ENCODE measurements at places on chromosomes 1 and 21.

DNA sequence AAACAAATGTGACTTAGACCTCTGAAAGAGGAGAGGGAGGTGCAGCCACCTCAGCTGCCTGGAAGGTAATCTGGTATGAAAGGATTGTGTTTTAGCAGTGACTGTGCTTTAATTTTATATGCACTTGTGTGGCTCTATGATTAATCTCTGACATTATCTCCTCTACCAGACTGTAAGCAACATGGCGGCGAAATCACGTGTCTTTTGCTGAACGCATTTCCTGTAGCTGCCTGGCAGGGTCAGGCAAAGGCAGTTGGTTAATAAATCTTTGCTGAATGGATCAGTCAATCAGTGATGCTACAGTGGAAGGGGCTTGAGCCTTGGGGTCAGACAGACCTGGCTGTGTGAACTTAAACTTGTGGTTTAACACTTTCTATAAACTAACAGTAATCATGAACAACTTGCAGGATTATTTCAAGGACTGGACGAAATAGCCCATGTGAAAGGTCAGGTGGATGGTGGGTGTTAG, 96.9 kb downstream of the ADSS2 start:
- H3K27me3 ChIP-seq = no peaks in the 10 kb centered on the region
- no peak overlapping the region for H3K4me3 ChIP-seq
- H3K36me3 ChIP-seq = no peaks in the 10 kb centered on the region

GRCh38 chr1:199336745-199337640, 690.5 kb upstream of the NR5A2 start:
- H3K27me3 ChIP-seq = no peaks in the 10 kb centered on the region
- no peak overlapping the region for H3K4me3 ChIP-seq
- no peak overlapping the region for H3K27ac ChIP-seq
- no peaks in the 10 kb centered on the region for H3K36me3 ChIP-seq

GRCh38 chr1:27004471-27005165, 8.0 kb downstream of the TENT5B start:
- no peak overlapping the region for H3K27ac ChIP-seq
- no peak overlapping the region for H3K4me3 ChIP-seq
- no peaks in the 10 kb centered on the region for H3K4me1 ChIP-seq
- H3K27me3 ChIP-seq = no peaks in the 10 kb centered on the region

DNA sequence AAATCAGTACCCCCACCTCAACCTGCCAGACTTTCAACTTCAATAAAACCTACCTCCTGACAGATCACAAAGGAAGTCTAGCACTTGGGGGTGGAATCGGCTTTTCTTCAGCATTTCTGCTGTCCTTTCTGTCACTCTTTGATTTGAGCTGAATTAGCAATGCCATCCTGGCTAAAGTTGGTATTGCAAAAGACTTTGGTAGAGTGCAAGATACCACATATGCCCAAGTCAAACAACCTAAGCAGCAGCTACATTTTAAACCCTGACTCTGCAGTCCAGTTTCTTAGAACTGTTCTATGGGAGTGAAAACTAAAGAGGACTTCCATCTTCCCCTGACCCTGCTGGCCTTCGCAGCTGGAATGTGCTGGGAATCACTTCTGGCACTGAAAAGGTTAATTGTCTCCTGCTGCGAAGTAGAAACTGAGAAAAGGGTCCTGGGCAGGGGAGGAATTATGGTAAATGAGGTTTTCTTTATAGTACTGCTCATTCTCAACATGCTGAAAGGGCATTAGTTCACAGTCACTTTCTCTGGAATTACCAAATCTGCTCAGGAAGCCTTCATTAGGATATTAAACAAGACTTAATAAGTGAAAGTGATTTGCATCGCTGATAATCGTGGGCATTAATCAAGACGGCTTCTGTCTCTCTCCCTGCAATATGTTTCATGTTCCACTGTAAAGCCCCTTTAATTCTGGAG, 126.2 kb upstream of the SMYD2 start:
- H3K4me3 ChIP-seq = no peak overlapping the region
- H3K27me3 ChIP-seq = no peaks in the 10 kb centered on the region
- DNase-seq = no peak
- H3K36me3 ChIP-seq = no peaks in the 10 kb centered on the region
- H3K4me1 ChIP-seq = no peaks in the 10 kb centered on the region
- no peak overlapping the region for H3K27ac ChIP-seq
